ENCODE measurements at places on chromosomes 7 and 10. TPM values are rescaled to one million over a fixed set of nuclear protein-coding genes. Genes with fewer than 3 reads are reported as not detected.

The TFR2 gene
- total RNA-seq, result not detected

The SH3PXD2A gene
- total RNA-seq, result 28.6 TPM

The FGFBP3 gene
- 0.27 TPM for total RNA-seq

DNA sequence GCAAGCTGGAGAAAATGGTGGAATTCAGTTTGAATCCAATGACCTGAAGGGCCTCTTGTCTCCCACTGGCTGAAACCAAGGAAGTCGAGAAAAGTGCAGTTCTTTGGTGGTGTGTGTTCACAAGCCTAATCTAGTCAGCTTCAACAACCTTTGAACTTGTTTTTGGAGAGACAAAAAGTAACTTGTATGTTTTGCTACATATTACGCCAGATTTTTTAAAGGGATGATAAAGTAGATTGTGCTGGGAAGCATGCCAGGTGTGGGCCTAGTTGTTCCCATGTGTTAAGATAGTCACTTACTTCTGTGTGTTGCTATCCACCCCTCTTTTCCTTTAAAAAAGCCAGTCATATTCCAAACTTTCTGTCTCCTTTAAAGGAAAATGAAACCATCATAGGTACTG lies 79.7 kb upstream of the FAM3C start:
- peak; percentile 41 for DNase-seq

- peak; percentile 42 for DNase-seq
Observed at GRCh38 chr10:44967616-44968015, 8.0 kb downstream of the RASSF4 start.

DNA sequence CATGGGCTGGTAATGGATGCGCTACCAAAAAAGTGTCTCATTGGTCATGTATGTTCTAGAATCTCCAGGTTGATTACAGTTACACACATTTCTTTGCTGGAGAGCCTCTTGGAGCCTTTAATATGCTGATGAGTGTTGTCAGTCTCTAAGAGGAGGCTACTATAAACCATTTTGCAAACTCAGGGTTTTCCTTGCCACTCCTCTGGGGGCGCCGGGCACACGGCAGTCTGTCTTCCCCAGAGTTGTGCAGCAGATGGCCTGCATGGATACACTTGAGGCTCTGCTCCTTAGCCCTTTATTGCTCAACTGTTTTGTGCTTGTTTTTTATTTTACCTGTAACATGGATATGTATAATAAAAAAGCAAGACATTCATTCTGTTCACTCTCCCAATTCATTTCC lies 196.5 kb downstream of the ACTR3B start:
- DNase-seq, result no peak

DNA sequence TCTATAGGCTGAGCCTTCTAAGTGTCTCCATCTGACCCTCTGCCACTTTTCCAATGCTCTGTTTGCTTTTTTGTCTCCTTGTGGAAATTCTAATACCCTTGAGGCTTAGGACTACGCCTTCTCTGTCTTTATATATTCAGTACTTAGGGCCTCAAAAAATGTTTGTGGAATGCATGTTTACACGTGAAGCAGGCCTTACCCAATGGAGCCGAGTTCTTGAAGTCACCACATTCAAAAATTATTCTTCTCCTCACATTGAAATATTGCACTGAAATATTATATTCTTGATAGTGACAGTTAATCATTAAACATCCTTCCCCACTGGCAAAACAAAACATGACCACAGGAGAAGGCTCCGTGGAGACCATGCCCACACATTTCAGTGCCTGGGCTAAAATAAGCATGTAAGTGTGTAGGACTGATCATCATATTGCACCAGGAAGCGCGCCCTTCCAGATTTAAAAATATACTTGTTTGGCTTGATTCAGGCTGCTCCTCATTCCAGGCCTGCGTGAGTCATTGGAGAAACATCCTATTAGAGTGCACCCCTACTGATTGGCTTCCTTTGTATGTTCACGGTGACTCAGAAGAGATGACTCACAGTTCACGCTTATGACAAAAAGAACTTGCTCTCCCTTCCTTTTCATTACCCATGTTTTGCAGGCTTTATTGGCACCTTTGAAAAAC lies 307.4 kb upstream of the AOAH start:
- peak; percentile 40 for DNase-seq

- DNase-seq, result no peak
Observed at GRCh38 chr10:125080296-125080695, 80.1 kb downstream of the CTBP2 start.

- DNase-seq, result no peak
Observed at GRCh38 chr7:93245525-93246432, 13.6 kb downstream of the VPS50 start.

GRCh38 chr7:120991581-120991980 lies 3.1 kb downstream of the CPED1 start:
- no peak for DNase-seq

DNA sequence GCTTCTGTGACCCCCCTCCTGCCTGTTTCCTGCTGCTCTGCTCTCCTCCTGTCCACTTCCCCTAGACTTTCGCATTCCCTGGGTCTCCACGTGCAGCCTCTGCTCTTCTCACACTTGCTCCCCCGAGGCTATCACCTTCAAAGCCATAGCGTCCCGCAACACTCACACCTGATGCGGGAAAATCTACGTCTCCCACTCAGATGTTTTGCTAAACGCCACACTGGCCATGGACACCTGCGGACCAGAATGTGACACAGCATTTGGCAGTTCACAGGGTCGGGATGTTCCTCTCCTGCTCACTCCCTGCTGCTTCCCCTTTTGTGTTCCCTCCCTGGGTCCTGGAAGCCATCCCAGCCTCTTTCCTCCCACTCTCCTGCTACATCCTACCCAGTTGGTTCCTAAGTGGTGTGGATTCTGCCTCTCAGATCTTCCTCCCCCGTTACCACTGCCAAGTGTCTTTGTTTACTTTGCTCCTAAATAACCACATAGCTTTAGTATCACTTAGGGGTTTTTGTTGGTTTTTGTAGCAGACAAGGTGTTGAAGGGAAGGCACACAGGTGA lies 33.7 kb upstream of the RBM33 start:
- no peak for DNase-seq

- no peak for DNase-seq
Observed at GRCh38 chr7:140475747-140476333, 3.5 kb downstream of the MKRN1 start.
